ENCODE measurements at places on chromosomes 12 and 14.

- DNase-seq: no peak
Measured at GRCh38 chr12:93379326-93379980, 1.7 kb downstream of the NUDT4 start.

- no peak for DNase-seq
Measured at GRCh38 chr12:69779928-69780327, 41.3 kb downstream of the RAB3IP start.

DNA sequence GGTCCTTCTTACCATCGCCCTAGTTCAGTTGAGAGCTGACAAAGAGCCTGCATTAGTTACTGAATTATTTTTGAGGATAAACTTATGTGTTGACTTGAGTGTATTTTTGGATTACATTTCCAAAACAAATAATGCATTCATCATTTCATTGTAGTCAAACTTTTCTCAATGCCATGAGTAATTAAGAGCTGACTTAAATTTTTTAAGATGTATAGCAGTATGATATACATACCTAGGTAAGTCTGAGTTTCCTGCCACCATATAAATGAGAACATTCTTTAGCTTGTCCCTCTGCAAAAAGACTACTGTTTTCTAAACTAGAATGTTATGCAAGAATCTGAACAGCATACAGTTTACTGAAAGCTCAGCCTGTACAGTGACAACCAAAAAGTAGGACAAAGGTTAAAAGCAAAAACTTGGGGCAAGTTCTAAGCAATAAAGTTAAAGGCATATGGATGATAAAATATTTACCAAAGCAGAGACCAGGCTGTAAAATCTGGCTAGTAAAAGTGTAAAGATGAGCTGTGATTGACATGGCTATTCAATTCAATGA, 82.1 kb upstream of the FERMT2 start:
- DNase-seq: no peak

DNA sequence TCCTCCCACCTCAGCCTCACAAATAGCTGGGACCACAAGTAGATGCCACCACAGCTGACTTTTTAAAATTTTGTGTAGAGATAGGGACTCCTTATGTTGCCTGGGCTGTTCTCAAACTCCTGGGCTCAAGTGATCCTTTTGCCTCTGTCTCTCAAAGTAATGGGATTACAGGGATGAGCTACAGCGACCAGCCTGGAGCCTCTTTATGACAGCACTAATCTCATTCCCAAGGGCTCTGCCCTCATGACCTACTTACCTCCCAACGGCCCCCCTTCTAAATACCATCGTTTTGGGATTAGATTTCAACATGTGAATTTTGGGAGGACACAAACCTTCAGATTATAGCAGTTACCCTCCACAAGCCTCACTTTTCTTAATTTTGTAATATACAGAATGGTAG, 150.6 kb upstream of the FUT8 start:
- DNase-seq: no peak

DNA sequence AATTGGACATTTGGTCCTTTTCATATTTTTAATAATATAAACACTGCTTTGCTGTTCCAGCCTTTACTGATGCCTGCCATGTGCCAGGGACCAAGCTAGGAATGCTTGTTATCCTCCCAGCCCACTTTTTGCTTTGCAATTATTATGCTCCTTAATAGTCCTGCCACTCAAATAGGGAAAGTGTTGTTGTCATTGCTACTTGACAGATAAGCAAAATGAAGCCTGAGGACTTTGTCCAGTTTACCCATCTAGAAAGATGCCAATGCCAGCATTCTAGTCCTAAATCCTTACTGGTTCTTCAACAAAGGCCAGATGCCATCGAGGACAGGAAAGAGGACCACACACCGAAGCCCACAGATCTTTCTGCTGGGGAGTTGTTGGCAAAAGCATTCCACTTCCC, 246.5 kb downstream of the EMP1 start:
- no peak for DNase-seq

All from stimulated activated CD4-positive, alpha-beta T cell treated with anti-CD3 and anti-CD28 coated beads, Interleukin-2, amount 100 ng/mL, for 24 hours (primary cell).